ENCODE measurements at places on chromosomes 4 and X.

DNA sequence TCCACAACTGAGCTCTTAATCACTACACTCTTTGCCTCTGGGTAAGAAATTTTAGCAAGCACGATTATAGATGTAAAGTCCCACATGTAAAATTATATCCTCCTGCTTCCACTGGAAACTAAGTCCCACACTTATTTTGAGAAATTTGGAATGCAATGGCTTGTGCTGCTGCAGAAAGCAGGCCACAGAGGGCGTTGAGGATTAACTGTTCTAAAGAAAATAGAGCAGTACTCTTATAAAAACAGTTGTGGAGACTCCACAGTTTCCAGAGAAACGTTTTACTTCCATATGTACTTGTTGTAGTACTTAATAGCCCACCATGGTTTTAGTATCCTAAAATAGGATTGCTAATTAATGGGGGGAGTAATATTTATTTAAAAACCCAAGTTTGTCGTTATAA, 1.7 kb upstream of the CENPC start:
- DNase-seq = no peak

GRCh38 chr4:54118850-54119589, 19.1 kb downstream of the GSX2 start:
- DNase-seq = no peak

GRCh38 chr4:109079201-109079600, 223.3 kb downstream of the COL25A1 start:
- DNase-seq = no peak

DNA sequence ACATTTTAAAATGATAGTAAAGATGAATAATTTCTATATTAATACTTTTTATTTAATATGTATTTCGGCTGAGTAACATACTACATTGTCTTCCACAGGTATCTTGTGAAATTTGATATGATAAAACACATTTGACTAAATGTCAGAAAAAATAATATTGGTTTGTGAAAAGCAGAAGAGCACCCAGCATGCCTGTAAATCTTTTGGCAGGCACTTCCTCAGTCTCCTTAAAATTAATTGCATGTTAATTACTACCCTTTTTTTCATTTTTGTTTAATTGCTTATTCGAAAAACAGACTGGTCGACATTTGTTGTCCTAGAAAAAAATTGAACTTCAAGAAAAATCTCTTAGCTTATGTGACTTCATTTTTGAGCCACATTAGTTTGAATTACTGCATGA, 40.6 kb downstream of the CLCN3 start:
- no peak for DNase-seq

DNA sequence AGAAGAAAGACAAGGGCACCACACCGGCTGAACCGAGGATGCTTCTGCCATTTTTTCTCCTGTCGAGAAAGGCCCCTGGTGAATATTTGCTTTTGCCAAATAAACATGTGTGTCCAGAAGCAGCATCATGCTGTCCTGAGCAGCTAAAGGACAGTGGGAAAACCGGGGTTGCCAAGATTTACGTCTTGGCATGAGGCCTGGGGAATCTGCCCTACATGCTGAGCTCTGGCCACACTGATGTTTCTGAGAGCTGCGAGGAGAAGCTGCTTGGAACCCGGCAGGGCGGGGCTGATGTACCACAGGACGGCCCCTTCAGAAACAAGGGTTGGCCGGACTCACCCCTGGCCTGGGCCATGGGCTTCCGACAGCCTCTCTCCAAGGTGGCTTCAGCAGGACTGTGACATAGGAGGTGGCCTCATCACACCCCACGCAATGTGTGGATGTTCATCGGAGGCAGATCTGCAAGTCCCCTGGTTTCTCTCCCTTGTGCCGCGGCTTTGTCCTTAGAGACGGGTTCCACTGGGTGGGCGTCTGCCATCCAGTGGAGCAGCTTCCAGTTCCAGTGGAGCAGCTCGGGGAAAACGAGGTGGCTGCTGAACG, 42.2 kb upstream of the SORCS2 start:
- DNase-seq = no peak

GRCh38 chr4:3436798-3437581, 4.8 kb upstream of the HGFAC start:
- DNase-seq = peak; percentile 77

- no peak for DNase-seq
These were observed 128.7 kb downstream of the AFAP1 start for GRCh38 chr4:7810783-7811535.

GRCh38 chr4:6229095-6229494, 28.7 kb upstream of the JAKMIP1 start:
- DNase-seq = no peak

GRCh38 chrX:134377537-134377936, 82.4 kb upstream of the HPRT1 start:
- DNase-seq = peak; percentile 44

GRCh38 chrX:104098151-104098808, 14.0 kb upstream of the ZCCHC18 start:
- DNase-seq = peak; percentile 44
